ENCODE measurements at places on chromosomes 13 and 19.

GRCh38 chr13:30170569-30170968 is 136.8 kb downstream of the KATNAL1 start:
- no peak for DNase-seq

GRCh38 chr13:32409001-32409313 is 19.0 kb downstream of the N4BP2L1 start:
- DNase-seq = no peak

DNA sequence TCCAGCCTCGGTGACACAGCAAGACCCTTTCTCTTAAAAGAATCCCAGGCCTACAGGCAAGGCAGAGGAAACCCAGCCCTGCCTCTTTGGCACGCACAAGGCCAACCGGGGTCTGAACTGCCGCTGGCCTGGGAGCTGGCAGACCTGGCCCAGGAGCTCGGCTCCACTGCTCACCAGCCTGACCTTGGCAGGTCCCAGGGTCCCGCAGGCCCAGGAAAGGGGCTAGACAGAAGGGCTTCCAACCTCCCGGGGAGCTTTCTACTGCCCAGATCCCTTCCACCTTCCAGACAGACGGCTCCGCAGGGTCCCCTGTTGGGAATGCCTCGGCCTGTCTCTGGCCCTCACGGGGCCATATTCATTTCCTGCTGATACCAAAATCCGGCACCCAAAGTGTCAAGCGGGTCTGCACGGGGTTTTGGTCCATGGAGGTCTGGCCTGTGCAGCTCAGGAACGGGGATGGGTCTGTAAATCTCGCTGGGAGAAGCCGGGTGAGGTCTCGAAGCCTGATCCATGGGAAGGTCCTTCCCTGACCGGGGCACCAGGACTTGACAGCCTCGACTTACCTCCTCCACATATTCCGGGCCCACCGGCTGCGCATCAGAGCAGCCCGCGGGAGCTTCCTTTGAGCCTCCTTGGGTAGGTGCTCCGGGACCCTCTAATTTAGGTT is 36.6 kb upstream of the MATK start:
- no peak for DNase-seq

- DNase-seq = no peak
These were observed 270.3 kb upstream of the TMTC4 start for GRCh38 chr13:100944791-100945345.

DNA sequence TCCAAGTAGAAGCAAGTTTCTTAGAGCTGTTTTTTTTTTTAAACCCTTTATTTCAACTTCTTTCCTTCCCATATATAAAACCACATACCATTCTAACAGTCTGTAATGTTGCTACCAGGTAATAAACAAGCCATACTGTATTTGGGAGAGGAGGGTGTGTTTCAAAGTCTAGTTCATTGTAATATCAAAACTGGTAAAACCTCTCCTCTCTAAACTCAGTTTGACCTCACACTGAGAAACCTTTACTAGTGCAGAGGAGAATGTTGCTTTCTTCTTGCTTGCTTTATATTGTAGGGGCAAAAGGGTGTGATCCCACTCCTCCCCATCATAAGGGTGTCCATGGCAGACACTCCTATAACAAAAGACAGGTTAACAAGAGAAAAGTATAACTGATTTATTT is 155.1 kb downstream of the GGACT start:
- no peak for DNase-seq

DNA sequence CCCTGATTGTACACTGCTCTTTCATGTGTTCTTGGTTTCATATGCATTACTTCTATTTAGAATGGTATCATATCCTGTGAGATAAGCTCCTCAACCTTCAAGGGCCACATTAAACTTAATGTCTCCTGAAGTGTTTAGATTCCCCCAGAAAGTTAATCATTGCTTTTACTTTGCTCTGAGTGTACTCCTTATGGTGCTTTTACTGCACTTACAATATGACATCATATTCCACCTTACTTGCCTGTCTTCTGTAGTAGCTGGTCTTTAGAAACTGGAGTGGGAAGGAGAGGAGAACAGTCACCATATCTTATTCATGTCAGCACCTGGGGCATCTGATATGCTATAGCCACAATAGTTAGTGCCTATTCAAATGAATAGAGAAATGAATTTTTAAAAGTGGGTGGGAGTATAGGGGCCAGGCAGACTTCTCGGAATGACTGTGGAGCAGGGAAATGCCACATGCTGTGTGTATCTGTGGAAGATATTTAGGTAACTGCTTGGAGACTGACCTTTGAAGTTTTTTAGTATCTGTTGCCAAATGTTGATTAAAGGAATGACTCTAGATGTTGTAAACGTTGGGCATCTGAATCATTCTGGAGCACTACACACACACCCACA is 40.2 kb downstream of the SLAIN1 start:
- no peak for DNase-seq

DNA sequence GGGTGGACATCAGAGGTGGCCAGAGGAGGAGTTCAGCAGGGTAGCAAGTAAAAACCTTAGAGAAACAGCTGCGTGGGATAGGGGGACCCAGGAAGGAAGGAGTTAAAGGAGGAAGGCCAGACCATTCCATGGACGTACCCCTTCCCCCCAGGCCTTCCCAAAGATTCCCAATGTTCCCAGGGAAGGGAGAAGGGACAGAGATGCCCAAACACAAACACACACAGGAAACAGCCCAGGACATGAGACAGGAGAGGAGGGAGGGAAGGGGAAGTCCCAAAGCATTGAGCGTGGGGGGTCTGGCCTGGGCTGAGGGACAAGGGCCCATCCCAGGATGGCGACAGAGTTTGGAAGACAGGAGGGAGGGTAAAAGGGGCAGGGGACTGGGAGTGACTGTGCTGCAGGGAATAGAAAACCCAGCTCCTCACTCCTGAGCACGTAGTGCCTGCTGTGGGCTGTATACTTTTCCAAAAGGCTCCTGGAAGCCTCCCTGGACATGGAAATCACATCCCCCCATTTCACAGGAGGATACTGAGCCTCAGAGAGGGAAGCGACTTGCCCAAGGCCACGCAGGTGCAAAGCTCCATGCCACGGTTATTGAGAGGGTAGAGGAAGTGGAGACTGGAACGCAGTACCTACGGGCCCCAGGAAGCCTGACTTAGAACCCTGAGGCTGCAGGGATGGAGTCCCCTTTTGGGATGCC is 1.1 kb downstream of the SYDE1 start:
- DNase-seq = no peak

DNA sequence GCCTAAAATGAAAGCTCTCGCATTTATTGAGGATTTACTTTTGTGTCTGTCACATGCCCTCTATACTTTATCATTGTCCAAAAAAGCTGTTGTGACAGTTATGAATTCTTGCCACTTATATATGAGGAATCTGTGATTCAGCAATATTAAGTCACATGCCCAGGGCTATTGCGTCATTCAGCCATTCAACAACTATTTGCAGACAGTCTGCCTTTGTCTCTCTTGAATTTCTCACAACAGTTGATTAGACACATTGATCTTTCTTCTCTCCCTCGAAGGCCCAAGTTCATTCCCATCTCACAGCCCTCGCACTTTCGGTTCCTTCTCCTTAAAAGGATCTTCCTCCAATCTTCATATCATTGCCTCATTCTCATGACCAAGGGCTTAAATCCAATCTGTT is 342.6 kb downstream of the MZT1 start:
- no peak for DNase-seq

- no peak for DNase-seq
These were observed 20.0 kb downstream of the DOCK9 start for GRCh38 chr13:98957731-98958442.

DNA sequence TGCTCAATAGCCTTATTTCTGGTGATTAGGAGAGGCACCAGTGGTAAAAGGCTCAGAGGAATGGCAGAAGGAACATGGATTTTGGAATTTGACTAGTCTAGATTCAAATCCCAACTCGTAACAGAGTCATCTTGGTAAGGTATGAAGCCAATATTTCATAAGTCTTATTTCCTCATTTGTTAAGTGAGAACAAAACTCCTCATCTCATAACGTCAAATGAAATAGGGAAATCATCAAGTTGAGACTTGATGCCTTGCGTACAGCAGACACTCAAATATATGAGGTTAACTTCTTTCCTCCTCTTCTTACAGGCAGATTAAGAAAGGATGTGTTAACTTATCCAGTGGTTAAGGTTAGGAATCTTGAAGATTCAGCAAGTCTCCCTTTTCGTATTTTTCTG is 189.2 kb downstream of the DLEU7 start:
- no peak for DNase-seq

- no peak for DNase-seq
These were observed 15.1 kb downstream of the CCDC97 start for GRCh38 chr19:41324921-41325639.

GRCh38 chr13:25468325-25469168 is 96.8 kb downstream of the ATP8A2 start:
- DNase-seq = no peak

DNA sequence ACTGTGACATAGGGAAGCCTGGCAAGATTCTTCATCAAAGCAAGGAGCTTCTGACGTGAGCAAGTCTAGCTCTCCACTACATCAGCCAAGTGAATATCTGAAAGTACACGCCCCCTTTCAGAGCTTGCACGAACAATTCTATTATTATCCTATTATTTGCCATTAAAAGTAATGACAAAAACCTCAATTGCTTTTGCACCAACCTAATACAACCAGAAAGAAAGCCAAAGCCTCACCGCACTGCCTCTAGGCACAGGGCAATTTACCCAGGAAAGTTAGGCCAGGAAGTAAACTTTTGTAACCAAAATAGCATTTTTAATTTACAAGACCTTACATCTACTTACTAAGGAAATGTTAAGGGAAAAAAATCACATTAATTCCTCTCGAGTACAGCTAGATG is 41.2 kb downstream of the LATS2 start:
- DNase-seq = no peak

DNA sequence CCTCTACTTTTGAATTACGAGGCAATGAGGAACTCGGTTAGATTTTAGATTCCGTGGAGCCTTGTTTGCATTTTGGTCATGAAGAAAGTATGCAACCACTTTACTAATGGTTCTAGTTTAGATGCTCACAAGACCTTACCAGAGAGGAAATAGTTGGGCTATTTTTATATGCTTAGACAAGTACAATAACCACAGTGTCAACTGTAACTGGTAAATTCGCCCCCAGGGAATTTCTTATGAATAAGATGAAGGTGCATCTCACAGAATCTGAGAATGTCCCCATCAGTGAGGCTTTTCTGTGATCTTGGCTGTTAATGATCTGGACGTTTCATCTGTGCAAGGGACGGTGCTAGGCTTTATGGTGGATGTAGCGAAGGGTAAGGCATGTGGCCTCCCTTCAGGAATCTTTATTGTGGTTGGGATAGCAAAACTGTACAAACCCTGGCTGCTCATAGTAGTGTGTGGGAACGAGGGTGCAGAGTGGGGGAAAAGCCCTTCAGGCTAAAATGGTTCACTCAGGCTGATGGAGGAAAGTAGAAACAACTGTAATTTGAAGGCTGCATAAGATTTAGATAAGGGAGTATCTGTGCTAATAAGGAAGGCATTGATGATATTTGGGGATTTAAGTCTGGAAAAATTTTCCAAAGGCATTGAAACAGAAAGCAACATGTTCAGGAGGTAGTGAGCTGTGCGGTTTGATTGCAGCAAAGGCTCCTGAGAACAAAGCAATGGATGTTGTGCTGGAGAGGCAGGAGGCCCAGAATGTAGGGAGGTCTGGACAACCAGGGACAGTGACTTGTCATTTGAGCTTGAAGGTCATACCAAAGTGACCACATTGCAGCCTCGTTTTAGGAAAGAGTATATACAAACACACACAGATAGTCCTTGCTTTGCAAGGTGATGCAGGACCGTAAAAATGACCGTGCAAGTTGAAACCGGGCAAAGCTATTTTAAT is 28.4 kb downstream of the UBAC2 start:
- no peak for DNase-seq

GRCh38 chr19:30061223-30062064 is 119.4 kb downstream of the URI1 start:
- DNase-seq = no peak

- no peak for DNase-seq
These were observed 545.2 kb downstream of the GPC6 start for GRCh38 chr13:93771782-93772181.

GRCh38 chr13:23753458-23753857 is 135.7 kb downstream of the MIPEP start:
- DNase-seq = no peak

GRCh38 chr13:35917942-35918645 is 213.1 kb downstream of the DCLK1 start:
- no peak for DNase-seq

DNA sequence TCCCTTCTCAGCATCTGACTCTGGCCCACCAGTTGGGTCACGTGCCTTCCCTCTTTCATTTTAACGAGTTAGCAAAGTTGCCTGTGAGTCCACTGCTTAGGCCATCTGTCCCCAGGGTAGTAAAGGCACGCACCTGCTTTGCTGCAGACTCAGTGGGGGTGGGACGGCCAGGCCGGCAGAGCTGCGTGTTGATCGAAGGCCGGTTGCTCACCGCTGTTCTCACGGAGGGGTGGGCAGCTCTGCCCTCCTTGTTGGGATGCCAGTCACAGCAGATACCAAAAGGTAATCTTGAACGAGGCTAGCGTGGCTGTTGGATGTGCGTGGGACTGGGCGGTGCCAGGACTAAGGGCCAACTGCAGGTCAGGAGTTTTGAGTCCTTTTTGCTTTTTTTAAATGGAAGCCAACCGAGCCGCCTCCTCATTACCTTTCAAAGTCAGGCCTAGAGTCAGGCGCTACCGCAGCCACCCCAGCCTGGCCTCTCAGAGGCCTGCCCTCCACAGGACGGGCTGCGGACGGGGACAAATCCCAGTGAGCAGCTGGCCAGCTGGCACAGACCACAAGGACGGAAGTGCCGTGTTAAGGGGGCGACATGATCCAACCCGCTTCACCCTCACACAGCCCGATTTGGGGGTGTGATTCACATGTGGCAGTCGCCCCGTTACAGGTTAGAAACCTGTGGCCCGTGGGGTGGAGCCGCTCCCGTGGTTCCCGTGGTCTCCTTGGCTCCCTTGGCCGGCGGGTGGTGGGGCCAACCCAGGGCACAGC is 20.6 kb downstream of the ADPRHL1 start:
- DNase-seq = no peak

GRCh38 chr13:33932769-33933406 is 114.9 kb downstream of the RFC3 start:
- DNase-seq = no peak

DNA sequence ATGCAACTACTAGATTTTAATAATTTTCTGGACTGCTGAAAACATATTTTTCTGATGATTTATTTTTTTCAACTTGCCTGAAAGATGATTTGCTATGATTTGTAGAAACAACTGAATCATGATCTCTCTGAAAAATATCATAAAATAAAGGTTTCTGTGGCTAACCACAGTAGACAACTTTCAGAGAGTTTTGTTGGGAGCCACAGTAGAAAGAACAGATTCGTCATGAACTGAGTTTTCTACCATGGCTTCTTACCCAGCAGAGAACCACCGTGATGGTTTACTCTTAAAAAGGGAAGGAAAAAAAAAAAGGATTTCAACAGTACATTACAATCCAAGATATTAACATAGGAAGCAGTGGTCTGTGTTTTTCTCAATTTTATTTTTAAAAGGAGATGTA is 18.0 kb downstream of the ZAR1L start:
- no peak for DNase-seq

DNA sequence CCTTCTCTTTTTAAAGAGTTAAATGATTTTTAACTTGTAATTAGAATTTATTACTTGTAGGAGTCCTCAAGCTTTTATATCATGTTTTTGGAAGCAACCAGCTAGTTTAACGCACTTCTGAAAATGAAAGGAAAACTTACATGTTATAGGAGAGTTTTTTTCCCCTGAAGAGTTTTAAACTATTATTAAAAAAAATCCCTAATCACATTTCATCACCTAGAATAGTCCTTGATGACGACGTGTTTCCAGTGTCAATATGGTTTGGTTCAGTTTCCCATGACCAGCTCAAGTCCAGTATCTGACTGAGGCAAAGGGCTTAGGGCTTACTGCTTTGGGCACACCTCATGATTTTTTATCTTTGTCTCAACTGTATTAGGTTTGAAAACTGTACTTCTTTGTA is 36.0 kb downstream of the URI1 start:
- DNase-seq = no peak
